Tongue (tissue), 3 donors: ENCODE measurements at places on chromosomes 2 and 18. TPM values are rescaled to one million over a fixed set of nuclear protein-coding genes. Genes with fewer than 3 reads are reported as not detected.

DNA sequence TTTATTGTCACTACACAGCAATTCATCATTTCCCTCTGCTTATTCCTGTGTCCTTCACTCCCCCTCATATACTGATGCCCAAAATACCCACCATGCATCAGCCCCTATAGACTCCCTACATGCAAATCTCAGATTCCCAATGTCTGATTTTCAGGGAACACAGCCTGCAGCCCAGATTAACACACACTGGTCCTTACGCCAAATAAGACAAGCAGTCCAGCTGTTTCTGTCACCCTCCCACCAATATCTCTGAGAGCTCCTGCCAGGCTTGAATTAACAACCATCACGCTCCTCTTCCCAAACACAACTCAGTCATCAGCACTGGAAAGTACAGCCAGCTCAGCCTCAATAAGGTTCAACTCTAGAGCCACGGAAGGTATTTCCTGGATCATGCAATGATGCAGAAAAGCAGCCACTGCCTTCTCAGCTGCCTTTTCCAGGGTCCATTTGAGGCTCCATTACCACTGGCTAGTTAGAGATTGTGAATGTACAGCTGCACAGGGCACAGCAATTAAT lies 39.0 kb upstream of the SLC35F5 start:
- DNase-seq: peak; percentile 38

DNA sequence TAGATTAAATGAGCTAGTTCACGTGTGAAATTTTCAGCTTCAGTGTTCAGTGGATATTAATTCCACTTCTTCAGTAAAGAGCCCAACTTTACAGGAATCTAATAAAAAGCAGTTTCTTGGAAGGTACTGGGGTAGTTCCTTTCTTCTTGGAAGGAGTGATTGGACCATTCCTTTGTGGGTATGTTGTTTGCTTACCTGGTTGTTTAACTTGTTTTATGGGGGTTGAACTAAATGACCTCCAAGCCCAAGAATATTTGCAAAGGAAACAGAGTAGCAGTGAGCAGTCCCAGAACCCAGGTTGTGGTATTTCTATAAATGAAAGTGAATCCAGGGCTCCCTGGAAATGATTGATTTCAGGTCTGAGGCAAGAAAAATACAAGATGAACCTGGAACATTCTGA lies 31.4 kb downstream of the KCNJ13 start:
- no peak for DNase-seq

The COL4A4 gene
- 4.9 TPM for total RNA-seq

The ADGRF3 gene
- not detected for total RNA-seq

The AMER3 gene
- not detected for total RNA-seq
